Right cardiac atrium (tissue), 5 donors: ENCODE measurements at places on chromosomes 6 and 20. TPM values are rescaled to one million over a fixed set of nuclear protein-coding genes. Genes with fewer than 3 reads are reported as not detected.

DNA sequence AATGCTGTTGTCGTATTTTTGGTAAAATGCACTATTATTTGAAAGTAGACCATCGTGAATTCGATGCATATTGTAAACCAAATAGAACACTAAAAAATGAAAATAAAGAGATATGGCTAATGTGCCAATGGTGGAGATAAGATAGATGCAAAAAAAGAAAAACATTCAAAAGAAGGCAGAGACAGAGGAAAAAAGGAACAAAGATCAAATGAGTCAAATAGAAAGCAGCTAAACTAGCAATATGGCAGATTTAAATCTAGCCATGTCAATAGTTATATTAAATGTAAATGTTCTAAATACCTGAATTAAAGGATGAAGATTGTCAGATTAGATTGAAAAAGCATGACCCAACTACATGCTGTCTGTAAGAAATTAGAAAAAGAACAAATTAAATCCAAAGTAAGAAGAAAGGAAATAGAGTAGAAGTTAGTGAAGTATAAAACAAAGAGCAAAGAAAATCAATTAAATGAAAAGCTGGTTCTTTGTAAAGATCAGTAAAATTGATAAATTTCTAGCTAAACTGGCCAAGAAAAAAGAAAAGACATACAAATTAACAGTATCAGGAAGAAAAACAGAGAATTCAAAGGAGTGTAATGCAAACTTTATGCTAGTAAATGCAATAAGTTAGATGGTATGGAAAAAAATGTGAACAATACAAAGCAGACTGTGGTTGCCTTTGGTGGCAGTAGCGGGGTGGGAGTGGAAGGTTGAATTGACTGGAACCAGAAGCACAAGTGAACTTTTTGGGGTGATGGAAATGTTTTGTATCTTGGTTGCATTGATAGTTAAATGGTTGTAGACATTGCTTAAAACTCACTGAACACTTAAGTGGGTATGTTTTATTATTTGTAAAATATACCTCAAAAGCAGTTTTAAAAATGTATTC, 44.8 kb downstream of the PTPN1 start:
- no peak for DNase-seq

DNA sequence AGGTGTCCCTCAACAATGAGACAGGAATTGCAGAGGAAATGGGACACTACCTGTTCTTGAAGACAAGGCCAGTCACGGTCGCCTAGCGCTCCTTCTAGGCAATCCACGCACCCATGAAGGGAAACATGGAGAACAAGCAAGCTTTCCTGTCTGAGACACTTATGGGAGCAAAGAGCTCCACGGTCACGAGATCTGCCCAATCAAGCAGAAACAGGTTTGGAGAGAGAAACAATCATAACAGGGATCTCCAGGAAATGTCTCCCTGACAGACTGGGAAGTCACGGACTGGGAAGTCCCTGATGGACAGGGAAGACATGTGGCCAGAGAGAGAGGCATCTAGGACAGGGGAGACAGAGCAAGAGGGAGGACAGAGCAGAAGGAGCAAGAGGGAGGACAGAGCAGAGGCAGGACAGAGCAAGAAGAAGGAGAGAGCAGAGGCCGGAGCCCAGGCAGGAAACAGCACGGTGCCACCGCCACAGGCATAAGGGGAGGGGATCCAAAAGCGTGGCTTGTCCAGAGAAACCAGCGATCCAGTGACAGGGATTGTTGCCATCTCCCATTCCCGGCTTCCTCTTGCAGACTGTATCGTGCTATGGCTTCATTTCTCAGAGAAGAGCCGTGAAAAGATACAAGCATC, 167.8 kb upstream of the ZNF337 start:
- DNase-seq = no peak

DNA sequence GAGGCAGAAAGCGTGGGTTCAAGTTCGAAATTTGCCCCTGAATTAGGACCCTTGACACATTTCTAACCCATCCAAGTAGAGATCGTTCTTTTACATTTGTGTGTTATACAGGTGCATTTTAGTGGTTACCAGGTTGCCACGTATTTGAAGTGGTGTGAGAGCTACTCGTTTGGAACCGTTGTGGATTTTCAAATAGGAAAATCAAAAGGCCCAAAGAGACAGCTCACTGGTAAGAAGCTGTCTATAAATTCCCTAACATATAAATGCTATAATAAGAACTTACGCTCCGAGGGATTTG, 1.6 kb upstream of the REV3L start:
- no peak for DNase-seq

- DNase-seq = no peak
Measured at GRCh38 chr6:104957301-104958177, 632 bp downstream of the LIN28B start.

DNA sequence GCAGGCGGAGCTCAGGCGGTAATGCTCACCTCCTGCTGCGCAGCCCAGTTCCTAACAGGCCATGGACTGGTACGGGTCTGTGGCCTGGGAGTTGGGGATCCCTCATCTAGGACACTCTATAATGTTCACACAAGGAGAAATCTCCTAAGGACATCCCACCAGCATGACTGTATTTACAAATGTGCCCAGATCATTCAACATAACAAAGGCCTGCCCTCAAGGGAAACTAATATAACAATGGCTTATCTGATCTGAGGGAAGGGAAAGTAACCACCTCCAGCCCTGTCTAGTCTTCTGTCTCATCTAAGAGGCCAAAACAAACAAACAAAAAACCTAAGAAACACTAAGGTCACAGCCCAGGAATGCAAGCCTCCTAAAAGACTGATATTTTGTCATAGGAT, 232.8 kb downstream of the RNGTT start:
- no peak for DNase-seq

- no peak for DNase-seq
Measured at GRCh38 chr20:57616143-57616951, 3.9 kb downstream of the ZBP1 start.

- no peak for DNase-seq
Measured at GRCh38 chr20:16064989-16065707, 508.1 kb downstream of the KIF16B start.

Gene TMC2
- not detected for total RNA-seq

Gene FRK
- 4.3 TPM for total RNA-seq

Gene MCHR2
- not detected for total RNA-seq

Gene BPIFB1
- not detected for total RNA-seq

Gene UBR2
- 29.9 TPM for total RNA-seq

Gene SLC22A7
- not detected for total RNA-seq
